ENCODE measurements at places on chromosomes 4 and X.

- DNase-seq: no peak
Measured at GRCh38 chrX:119402588-119402987, 3.5 kb downstream of the SLC25A43 start.

- DNase-seq: no peak
Measured at GRCh38 chr4:86661418-86661817, 67.3 kb downstream of the PTPN13 start.

DNA sequence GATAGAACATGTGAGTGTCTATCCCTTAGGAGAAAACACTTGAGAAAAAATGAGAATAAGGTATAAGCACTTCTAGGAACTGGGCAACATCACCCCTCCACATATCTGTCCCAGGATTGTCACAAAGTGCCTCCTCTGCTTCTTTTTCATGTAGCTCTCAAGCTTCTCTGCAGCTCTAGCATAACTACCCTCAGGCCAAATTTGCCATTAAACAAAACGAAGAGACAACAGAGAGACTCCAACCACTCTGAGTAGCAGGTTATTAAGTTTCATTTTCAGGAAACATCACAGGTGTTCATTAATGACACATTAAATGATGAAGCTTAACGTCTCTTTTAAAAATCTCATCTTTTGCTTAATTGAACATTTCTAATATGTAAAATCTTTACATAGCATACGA is 580.0 kb downstream of the GALNTL6 start:
- DNase-seq: no peak

DNA sequence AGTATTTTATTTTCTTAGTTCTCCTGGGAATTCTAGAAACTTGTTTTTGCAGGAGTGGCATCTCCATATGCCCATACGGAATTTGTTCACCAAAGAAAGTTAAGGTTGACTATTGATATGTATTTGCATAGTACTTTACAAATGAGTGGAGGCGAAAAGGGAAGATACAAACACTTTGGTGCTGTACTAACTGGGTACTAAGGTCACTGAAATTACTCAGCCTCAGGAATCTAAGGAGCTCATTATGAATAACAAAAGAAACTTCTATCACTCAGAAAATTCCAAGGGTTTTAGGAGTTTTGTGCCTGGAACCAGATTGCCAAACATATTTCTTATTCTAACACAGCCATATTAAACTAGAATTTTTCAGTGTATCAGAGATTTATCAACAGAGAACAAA is 27.4 kb upstream of the TMPRSS11B start:
- no peak for DNase-seq

Measured in RCC 7860 (cell line).